ENCODE measurements at places on chromosomes 3 and 15.

DNA sequence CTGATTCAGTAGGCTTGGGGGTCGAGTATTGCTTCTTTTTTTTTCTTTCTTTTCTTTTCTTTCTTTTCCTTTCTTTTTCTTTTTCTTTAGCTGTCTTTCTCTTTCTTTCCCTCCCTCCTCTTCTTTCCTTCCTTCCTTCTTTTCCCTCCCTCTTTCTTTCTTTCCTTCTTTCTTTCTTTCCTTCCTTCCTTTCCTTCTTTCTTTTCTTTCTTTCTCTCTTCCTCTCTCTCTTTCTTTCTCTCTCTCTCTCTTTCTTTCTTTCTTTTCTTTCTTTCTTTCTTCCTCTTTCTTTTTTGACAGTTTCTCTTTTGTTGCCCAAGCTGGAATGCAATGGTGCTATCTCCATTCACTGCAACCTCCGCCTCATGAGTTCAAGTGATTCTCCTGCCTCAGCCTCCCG is 36.0 kb downstream of the TM4SF4 start:
- no peak for DNase-seq

GRCh38 chr15:25687276-25687675 is 175.9 kb downstream of the ATP10A start:
- no peak for DNase-seq

DNA sequence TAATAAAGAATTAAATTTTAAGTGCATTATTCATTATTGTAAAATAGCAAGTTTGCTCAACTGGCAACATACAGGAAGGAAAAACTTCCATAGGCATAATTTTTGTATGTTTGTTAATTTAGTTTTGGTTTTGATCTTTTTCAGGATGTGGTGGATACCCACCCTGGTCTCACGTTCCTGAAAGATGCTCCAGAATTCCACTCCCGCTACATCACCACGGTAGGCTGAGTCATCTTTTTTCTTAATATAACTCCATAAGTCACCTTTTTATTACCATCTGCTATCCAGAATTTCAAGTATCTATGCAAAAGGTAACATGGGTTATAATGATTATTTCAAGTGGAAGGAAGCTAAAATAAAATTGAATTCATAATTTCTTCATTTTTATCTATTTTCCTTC is 104.8 kb downstream of the PPP2R3A start:
- peak; percentile 11 for DNase-seq

DNA sequence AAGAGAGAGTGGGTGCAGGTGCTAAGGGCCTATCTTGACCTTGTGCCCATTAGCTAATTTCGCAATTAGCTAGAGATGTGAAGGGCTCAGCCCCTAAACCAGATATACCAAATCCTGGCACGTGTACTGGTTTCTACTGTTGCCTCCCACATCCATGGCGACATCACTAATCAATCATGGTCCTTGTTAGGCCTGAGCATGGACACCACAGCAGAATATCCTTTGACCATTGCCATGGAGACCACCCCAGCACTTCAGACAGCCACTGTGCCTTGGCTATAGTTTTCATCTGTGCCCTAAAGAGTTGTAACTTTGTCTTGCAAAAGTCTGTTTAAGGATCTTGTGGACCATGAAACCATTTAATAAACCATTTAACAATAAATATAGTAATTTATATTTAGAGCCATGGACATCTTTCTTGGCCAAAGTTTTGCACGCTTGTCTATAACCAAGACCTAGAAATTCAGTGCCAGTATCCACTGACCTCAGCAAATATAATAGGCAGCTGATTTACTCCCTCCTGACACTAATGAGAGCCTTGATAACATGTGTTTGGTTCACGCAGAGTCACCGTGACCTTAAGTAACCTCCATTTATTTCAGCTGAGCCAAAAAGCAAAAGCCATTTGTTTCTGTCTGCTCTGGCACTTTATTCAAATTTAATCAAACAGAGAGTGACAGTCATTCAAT is 43.4 kb downstream of the COLQ start:
- DNase-seq, result no peak

DNA sequence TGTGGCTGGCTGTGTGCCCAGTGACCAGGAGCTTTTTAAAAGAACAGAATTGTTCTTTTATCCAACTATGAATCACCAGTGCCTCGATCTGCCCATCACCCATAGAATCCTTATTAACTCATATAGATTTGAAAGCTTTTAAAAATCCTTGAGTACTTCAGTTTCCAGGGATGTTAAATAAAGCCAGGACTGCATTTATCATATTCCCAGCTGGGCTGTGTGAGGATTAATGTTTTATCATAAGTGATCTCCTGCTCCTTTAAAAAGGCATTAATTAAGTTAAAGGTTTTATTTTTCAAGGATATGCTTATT is 234.0 kb downstream of the MYRIP start:
- DNase-seq, result no peak

- no peak for DNase-seq
Observed at GRCh38 chr3:13142552-13143380, 69.5 kb upstream of the IQSEC1 start.

- no peak for DNase-seq
Observed at GRCh38 chr15:25238126-25238525, 200.7 kb downstream of the UBE3A start.

DNA sequence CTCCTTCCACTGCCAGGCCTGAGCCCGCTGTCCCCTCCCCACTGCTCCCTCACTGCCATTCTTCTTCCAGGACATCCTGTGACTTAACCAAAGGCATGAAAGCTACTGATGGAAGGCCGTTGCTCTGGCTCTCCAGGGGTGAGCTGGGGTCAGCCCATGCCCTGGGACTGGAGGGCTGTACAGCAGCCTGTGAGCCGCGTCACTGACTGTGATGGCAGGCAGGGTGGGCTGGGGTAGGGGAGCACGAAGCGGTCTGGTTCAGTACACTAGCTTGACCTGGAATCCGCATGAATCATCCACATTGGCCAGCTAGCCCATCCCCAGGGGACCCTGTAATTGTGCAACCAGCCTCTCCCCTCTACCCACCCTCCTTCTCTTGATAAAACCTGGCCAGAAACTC is 30.8 kb downstream of the CORO2B start:
- no peak for DNase-seq

- no peak for DNase-seq
Observed at GRCh38 chr15:25789211-25789610, 73.9 kb downstream of the ATP10A start.

DNA sequence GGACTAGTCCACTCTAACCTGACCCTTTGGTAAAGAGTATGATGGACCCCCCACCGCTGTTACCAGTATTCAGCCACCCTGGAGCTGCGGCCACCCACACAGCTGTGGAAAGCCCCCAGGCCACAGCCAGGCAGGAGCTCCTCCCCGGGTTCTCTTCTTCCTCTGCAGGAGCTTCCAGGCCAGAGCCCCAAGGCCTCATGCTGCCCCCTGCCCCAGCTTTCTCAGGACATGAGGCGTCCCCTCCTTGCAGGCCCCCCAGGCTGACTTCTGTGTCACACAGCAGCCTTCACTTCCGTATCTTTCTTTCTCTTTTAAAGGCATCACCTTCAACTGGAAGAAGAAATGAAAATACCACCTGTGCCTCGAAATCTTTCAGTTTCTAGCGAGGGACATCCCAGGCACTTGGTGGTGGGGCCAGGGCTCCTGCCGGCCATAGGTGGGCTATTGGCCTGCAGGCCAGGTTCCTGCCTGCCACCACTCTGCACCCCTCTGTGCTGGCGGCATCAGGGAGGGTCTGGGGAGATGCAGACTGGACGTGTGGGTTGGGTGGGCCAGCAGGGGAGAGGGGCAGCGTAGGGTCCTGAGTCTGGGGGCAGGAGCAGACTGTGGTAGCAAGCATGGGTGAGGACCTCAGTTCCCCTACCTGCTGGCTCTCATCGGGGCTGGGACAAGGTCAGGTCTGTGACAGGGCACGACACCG is 19.9 kb downstream of the KLF13 start:
- DNase-seq, result no peak

DNA sequence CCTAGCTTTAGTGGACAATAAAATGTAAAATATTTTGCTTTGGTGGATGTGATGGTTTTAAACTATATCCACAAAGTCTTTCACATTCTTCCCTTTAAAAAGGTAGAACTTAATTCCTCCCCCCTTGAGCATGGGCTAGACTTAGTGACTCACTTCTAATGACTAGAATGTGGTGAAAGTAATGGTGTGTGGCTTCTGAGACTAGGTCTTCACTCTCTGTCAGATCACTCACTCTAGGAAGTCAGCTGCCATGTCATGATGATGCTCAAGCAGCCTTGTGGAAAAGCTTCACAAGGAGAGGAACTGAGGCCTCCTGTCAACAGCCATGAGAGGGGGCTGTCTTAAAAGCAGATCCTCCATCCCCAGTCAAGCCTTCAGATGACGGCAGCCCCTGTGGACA is 4.2 kb downstream of the LRRC2 start:
- DNase-seq, result no peak

GRCh38 chr3:159761848-159762635 is 226.6 kb upstream of the IL12A start:
- no peak for DNase-seq

DNA sequence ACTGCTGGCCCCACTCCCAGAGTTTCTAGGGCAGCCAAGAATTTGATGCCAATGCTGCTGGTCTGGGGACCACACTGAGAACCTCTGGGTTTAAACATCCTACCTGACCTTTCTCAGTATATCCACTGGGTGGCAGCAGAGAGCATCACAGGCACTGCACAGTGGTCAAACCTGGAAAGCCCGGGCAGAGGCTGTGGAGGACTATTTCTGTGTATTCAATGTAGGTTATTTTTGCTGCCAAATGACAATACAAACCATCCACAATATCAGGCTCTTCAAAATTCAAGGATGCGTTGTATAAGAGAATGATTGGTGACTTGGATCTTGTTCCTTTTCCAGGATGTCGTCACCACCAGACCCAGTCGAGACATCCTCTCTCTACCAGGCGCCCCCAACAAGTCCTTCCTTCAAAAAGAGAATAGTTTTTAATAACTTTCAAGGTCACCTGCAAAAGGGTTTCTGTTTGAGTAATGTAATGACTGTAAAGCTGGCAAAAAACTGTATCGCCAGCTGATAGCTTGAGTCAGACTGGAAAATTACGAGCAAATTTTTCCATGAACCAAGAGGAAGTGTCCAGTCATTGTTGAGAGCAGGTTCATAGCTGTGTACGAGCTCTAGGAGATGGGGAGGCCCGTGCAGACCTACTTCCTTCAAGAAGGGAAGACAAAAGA is 30.5 kb upstream of the MYZAP start:
- DNase-seq, result peak; percentile 46

DNA sequence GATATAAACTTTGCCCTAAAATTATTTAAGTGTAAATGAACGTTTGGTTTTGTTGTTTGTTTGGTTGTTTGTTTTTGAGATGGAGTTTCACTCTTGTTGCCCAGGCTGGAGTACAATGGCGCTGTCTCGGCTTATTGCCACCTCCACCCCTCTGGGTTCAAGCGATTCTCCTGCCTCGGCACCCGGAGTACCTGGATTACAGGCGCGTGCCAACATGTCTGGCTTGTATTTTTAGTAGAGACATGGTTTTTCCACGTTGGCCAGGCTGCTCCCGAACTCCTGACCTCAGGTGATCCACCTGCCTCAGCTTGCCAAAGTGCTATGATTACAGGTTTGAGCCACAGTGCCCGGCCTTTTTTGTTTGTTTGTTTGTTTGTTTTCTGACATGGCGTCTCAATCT is 87.9 kb upstream of the CHD2 start:
- DNase-seq, result no peak

DNA sequence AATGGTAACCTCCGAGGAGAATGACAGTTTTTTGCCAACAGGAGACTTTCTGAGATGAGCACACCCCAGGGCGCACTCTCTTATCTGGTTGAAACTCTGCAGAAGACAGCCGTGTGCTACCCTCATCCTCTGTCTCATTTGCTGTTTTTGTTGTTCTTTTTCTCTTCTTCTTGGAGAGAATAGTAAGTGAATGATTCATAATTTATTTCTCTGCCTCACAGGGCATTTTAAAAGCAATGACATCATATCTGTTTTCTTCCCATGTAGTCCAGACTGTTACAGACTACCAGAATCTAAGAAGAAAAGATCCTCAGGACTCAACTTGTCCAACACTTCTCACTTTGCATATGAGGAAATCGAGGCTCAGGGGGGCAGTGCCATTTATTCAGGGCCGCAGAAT is 771.1 kb upstream of the GRM7 start:
- DNase-seq, result no peak

DNA sequence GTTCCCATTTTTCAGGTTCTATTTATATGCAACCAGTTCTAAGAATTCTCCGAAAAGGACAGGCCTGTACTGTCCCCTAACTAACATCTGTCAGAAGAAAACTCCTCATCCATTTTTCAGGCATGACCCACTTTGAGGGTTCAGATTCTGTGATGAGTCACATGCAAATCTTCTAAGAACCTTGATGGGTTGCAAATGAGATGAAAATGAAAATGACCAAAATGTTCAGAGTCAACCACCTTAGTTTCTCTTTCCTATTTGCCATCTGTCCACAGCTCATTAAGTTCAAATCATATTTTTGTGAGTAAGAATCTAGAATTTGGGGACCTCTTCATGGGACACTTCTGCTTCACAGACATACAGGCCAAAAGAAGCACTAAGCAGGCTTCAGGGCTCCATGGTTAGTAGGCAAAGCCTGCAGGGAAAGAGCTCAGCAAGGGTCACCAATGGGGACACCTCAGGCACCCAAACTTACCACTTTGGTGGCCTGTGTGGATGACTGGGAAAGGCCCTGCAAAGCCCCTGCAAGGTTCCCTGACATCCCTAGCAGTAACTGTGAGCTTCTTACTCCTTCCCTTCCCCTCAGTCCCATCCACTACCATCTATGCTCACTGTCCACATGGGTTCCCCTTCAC is 122.0 kb downstream of the WDR76 start:
- DNase-seq, result no peak

- DNase-seq, result no peak
Observed at GRCh38 chr3:19937459-19938294, 3.7 kb upstream of the EFHB start.

DNA sequence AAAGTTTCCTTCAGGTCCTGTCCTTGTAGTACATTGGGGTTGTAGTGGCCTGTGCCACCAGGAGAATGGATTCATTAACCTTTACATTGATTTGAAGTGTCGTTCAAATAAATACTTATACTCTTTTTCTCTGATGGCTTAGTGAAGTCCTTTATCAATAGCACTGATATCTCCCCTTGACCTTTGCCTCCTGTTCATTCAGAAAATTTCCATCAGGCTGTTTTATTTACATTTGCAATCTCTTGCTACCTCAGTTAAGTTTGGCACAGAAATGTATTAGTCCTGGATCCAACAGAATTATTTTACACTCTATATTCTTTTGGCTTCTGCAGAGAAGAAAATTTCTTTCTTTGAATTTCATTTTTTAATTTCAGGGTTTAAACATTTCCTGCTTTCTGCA is 497.0 kb downstream of the RBMS3 start:
- no peak for DNase-seq

- no peak for DNase-seq
Observed at GRCh38 chr3:115633467-115633866, 10.2 kb downstream of the GAP43 start.

DNA sequence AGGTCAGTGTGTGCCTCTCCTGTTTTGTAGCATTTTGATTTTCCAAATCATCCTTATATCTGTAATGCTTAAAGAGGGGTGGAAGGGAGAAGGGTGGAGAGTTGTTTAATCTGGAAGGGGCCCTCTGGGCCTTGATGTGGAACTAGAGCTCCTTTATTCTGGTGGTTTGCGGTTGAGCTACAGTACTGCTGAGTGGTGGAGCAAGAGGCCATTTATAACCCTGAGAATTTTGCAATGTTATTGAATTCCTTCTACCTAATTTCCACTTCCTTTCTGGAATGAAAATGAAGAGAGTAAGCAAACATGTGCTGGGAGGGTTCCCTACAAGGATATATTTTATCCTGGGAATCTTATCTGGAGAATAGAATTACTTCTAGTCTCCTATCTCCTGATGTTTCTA is 35.3 kb upstream of the TUBGCP5 start:
- no peak for DNase-seq

Measured in putamen (tissue), 1 donor.